ENCODE measurements at places on chromosomes 5 and 9.

DNA sequence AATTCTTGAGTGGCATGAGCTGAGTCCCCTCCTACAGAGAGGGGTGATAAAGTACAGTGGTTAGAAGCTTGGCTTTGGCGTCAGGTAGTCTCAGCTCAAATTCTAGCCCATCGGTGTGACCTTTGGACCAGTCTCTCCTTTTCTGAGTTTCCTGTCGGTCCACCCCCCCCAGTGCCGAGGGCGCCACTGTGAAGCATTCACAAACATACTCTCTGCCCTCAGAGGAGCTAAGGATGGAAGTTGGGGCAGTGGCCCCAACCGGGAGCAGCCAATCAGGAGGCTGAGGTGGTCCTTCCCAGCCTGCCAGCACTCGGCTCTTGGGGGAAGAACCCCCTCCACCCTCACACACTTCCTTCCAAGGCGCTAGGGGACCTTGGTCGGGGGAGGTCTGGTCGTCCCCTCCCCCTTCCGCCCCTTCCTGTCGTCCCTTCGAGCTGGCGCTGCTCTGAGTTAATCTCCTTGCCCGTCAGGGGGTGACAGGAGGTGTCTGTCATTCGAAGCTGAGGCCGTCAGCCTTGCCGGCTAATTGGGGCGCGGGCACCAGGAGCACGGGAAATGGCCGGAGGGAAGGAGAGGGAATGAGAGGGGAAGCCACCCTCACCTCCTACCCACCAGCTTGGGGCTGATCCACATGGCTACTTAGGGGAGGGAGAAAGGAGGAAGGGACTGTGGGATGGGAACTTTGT, 53.0 kb downstream of the CXXC5 start:
- DNase-seq, result peak; percentile 40

DNA sequence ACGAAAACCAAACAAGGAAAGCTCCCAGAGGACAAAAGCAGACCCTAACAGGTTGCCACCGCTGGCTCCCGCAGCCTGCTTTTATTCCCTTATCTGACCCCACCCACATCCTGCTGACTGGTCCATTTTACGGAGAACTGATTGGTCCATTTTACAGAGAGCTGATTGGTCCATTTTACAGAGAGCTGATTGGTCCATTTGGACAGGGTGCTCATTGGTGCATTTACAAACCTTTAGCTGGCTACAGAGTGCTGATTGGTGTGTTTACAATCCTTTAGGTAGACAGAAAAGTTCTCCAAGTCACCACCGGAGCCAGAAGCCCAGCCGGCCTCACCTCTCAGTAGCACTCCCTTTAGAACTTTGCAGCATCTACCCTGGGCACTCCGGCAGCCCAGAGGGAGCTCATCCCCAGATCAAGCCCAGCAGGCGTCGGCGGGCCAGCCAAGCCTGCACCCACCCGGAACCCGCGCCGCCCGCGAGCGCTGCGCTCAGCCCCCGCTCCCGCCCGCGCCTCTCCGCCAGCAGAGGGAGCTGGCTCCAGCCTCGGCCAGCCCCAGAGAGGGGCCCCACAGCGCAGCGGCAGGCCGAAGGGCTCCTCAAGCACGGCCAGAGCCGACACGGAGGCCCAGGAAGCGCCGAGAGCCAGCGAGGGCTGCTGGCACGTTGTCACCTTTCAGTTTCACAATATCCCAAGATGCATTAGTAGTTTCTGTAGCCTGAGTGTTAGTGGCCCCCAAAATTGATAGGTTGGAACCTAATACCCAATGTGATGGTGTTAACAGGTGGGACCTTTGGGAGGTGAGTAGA, 35.3 kb upstream of the CLPTM1L start:
- peak; percentile 68 for DNase-seq

DNA sequence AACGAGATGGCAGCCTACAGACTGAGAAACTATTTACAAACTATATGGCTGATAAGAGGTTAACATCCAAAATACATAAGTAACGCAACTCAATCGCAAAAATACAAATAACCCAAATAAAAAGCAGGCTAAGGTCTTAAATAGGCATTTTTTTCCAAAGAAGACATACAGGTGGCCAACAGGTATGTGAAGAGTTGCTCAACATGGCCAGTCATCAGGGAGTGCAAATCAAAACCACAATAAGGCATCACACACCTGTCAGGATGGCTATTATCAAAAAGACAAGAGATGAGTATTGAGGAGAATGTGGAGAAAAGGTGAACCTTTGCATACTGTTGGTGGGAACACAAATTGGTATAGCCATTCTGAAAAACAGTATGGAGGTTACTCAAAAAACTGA, 73.5 kb downstream of the CAMSAP1 start:
- no peak for DNase-seq

GRCh38 chr5:158992037-158992740, 107.5 kb downstream of the EBF1 start:
- no peak for DNase-seq

- DNase-seq, result no peak
Observed at GRCh38 chr5:10158886-10159285, 90.8 kb downstream of the ATPSCKMT start.

DNA sequence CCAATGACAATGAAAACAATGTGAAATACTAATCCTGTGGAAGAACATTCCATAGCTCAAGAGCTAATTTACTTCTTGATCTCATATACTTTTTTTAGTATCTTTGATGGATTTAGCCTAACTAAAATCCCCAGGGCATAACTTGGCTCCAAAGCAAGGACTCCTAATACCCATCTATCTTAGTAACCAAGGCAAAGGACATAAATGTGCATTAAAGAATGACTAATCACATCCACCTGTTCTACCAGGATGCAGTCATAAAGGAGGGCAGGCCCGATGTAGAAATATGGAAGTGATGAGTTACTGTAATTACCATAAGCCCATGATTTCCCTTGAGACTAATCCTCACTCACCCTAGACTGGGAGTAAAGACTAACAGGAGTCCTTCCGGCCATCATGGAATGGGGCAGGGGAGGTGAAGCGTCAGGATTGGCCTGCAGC, 56.9 kb downstream of the KIF24 start:
- no peak for DNase-seq

GRCh38 chr5:76175051-76175666, 92.0 kb downstream of the SV2C start:
- peak; percentile 77 for DNase-seq

GRCh38 chr9:20692554-20692953, 8.5 kb downstream of the FOCAD start:
- DNase-seq, result no peak

DNA sequence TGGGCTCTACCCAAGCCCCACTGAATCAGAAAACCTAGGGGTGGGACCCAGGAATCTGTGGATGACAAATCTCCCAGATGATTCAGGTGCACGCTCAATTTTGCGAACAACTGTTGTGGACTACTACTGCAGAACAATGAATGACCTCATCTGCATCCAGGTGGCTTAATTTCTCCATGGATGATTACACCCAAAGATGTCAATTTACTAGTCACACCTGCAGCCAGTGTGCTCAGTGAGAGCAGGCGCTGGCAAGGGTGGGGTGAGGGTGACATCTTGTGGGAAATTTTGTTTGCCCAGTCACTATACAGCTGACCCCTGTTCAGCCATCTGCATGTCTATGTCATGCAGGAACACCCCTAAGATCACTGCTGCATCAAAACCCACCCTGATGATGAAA, 118.2 kb downstream of the ENTREP1 start:
- peak; percentile 29 for DNase-seq

DNA sequence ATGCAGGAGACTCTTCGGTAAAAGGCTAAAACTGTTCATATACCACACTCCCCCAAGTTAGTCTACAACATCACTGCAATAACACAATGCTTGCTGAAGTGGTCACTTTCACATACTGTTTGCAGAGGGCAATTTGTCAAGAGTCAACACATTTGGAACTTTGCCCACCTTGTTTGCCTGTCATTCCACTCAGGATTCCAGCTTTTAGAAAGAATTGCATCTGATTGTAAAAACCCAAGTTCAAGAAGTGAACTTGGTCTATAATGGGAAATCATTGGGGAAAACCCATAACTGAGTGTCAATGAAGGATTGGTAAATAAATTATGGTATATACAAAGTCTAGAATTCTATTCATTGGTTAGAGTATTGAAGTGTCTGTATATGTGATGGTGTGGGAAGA, 120.5 kb downstream of the GADD45G start:
- DNase-seq, result no peak

DNA sequence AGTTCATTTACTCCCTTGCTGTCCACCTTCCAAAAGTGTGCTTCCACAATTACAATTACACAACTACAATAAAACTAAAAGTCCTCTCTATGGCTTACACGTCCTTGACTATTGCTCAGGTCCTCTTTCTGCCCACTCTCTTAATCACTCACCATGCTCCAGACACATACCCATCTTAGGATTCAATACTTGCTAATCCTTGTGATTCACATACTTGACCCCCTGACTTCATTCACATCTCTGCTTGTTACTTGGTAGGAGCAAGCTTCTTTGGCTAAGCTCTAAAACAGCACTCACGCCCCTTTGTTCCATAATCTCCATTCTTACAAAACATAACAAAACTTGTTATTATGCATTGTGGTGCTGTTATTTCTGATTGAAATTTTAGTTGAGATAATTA, 215.8 kb downstream of the EDIL3 start:
- DNase-seq, result no peak

DNA sequence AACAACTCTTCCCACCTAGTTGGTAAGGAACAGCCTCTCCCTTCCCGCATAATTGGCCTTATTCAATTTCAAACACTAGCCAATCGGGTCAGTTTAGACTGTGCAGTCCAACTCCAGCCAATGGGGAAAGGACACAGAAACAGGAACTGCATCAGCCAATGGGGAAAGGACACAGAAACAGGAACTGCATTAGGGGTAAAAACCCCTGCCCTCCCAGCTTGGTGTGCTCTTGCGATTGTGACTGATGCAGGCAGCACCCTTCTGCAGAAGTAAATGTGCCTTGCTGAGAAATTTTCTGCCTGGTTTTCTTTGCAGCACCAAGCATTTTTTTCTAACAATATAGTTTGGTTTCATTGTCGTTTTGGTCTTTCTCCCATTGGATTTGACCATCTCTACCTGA, 8.5 kb upstream of the GLT6D1 start:
- no peak for DNase-seq

DNA sequence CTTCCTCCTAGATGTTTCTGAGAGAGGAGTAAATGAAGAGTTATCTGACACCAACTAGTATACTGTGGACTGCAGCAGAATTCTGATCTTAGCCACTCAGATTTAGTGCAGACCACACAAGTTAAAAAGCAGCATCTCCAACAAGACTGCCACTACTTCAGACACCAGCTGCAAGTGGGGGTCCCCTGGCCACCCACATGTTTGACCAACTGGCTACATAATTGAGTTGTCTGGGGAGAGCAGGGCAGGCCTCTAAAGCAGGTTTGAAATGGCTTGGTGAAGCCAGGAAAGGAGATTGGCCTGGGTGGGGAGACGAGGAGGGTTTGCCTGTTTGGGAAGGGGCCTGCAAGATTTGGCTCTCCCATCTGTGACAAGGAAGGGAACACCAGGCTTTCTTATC, 40.5 kb upstream of the FAM81B start:
- DNase-seq, result no peak

DNA sequence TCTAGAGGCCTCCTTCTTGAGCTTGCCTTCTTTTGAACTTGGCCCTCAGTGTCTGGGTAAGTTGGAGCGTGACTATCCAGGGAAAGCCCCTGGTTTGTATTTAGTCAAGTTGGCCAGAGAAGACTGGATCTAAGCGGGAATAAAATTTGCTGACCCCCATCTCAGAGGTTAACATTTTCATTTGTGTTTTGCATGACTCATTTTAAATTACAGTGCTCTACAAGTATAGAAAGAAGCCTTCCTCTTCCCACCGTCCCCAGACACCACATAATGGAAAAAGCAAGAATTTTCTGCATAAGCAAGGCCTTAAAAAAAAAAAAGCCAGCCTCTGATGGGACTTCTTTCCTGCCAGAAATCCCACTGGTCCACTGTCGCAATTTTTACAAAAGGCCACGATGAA, 27.2 kb downstream of the PIK3R1 start:
- no peak for DNase-seq

GRCh38 chr5:61999371-61999770, 306.6 kb upstream of the KIF2A start:
- DNase-seq, result no peak

GRCh38 chr9:127742435-127743088, 7.5 kb upstream of the TOR2A start:
- peak; percentile 95 for DNase-seq

DNA sequence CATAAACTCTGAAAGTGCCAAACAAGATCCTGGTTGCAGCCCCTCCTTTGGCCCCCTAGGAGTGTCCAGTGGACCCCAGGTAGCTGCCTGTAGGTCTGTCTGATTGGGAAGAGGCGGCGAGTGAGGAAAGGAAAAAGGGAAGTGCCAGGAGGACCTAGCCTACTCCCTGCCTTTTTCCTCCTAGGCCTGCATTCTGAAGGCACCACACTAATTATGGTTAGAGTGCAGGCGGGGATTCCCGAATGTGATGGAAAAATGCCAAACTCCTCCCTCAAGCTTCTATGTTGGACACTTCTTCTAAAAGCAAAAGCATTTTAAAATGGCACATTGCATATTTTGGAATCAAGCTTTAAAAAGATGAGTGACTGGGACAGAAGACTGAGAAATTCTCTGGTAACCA, 83.2 kb upstream of the SMIM15 start:
- no peak for DNase-seq

DNA sequence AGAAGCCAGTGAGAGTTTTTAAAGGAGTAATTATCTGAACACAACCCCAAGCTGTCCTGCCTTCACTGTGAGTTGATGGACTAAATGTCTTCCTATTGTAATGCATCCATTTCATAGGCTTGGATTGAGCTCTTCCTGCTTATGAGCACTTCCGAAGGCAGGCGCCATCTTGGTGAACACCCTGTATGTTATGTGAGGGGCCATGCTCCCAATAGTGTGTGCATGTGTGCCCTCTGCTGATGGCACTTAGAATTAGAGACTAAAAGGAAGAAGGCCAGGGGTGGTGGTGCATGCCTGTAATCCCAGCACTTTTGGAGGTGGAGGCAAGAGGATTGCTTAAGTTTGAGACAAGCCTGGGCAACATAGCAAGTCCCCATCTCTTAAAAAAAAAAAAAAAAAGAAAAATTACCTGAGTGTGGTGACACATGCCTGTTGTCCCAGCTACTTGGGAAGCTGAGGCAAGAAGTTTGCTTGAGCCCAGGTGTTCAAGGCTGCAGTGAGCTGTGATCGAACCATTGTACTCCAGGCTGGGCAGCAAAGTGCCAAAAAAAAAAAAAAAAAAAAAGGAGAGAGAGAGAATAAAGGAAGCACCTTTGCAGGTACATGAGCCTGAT, 65.0 kb downstream of the C9orf152 start:
- no peak for DNase-seq

- no peak for DNase-seq
Observed at GRCh38 chr9:125467116-125467740, 205.6 kb downstream of the GAPVD1 start.

GRCh38 chr5:148020257-148020988, 43.4 kb upstream of the SPINK5 start:
- no peak for DNase-seq

- no peak for DNase-seq
Observed at GRCh38 chr9:81430727-81431126, 258.6 kb downstream of the TLE1 start.

GRCh38 chr9:124222918-124223720, 34.6 kb upstream of the NEK6 start:
- peak; percentile 60 for DNase-seq

All from iPS-NIHi11 (cell line).